ENCODE measurements at places on chromosomes 5 and 9.

DNA sequence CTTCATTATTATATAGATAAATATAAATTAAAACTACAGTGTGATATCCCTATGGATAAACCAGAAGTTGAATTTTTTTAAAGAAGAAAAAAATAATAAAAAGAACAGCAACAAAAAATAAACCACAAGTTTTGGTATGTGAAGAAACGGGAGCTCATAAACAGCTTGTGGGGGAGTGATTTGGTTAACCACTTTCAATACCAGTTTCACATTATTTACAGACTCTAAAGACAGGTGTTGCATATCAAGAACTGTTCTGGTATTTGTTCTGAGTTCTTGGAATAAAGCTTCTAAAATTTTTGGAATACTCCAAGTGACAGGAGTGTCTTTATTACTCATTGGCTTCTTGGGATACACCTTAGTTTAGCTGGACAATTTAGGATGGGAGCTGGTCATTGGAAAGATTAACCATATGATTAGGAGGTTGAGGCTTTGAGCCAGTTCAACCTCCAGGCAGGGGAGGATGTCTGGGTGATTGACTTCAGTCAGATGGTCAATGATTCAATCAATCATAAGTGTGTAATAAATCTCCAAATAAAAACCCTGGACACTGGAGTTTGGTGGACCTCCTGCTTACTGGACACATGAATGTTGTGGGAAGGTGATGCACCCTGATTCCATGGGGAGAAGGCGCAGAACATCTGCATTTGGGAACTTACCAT is 2223.1 kb upstream of the C9orf72 start:
- DNase-seq: no peak

DNA sequence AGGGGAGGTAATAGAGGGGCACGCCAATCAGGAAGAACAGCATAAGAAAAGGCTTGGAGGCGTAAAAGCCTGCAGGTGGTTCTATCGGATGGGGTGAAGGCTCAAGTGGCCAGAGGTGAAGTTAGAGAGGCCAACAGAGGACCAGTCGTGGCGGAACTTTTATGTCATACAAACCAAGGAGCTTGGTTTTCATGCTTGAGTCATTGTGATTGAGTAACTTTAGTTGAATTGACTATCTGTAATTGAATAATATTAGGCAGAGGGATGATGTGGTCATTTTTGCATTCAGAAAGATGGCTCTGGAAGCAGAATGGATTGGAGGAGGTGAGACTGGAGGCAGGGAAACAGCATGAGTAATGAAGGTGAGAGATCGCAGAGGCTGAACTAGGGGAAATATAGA is 7.2 kb upstream of the SPINK4 start:
- no peak for DNase-seq

DNA sequence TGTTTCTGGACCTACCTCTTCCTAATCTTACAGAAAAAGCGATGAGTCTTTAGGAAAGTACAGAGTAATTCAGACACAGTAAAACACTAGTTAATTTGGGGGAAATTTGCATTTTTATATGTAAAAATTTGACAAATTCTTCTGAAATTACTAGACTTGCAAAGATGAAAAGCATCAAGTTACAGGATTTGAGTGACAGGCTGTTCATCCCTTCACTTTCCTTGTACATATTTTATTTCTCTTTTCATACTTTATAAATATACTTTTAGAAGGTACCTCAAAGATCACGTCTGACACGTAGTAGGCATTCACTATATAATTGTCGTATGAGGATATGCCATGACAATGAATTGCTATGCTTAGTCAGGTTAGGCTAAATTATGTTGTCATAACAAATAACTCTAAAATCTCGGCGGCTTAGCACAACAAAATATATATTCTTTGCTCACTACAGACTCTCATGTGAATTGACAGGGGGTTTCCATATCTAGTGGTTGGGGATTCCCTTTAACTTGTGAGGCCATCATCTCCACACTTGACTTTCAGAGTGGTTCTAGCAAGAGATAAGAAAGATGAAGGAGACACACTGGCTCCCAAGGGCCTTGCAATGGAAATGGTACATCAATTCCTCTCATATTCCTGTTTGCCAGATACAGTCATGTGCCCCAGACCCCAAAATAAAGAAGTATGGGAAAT is 154.1 kb upstream of the TUT7 start:
- DNase-seq: no peak

GRCh38 chr5:170315154-170315553 is 17.6 kb upstream of the LCP2 start:
- DNase-seq: no peak

- DNase-seq: no peak
Measured at GRCh38 chr5:65050140-65050539, 281.4 kb downstream of the CWC27 start.

DNA sequence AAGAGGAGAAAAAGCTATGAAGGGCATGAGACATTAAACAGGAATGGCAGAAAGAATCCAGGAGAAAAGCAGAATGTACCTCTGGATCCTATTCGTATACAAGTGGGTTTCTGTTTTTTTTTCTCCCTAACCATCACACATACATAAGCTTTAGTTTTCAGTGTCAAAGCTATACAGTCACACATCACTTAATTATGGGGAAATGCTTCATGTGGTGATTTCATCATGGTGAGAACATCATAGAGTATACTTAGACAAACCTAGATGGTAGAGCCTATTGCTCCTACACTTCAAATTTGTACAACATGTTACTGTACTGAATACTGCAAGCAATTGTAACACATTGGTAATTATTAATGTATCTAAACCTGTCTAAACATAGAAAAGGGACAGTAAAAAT is 290.6 kb downstream of the AOPEP start:
- no peak for DNase-seq

GRCh38 chr9:125428060-125428901 is 166.7 kb downstream of the GAPVD1 start:
- DNase-seq: no peak

DNA sequence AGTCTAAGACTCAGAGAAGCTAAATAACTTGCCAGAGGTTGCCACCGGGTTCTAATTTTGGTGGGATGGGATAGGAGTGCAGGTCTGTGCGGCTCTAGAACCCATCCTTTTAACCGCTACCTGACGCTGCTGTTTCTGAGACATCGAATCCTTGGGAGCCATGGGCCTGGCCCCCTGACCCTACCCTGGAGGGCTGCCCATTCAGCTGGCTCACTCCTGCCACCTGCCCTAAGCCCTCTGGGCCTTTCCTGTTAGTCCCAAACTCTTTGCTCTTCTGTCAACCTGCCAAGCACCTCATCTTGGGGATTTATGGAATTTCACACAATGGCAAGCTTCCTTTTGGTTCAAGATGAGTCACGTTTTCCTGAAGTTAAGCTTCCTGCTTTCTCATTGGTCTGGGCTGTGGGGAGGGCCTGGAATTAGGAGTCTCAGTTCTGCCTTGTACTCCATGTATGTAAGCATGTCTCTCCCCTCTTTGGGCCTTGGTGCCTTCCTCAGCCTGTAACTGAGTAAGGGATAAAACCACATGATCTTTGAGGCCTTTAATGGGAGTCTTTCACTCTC is 26.6 kb downstream of the ENHO start:
- DNase-seq: no peak

GRCh38 chr5:170503990-170504596 is at the start of gene KCNIP1:
Gene KCNIP1 (plus strand): TSS chr5:170504020.
- DNase-seq: no peak

- DNase-seq: peak; percentile 44
Measured at GRCh38 chr5:177300236-177300880, 3.2 kb downstream of the RAB24 start.

DNA sequence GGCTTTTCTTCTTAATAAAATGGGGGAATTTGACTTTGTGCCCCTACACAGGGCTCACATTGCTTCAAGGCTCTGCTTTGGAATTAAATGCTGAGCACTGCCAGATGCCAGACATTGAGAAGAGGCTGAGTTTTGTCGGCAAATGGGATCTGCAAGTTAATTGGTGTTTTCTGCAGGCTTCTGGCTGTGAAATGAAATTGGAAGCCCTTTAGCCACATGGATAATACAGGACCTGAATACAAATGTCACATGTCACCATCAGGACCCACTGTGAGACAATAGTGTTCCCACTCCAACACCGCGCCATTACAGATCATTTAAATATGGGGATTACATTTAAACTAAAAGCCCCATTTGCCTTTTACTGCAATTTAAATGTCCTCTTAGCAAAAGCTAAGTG is 164.4 kb downstream of the ZSWIM6 start:
- DNase-seq: no peak

GRCh38 chr5:69113851-69114250 is 20.0 kb downstream of the SLC30A5 start:
- no peak for DNase-seq

- no peak for DNase-seq
Measured at GRCh38 chr9:137171149-137171900, 531 bp downstream of the TMEM210 start.

- DNase-seq: no peak
Measured at GRCh38 chr9:93468763-93469456, 15.5 kb upstream of the FAM120AOS start.

- no peak for DNase-seq
Measured at GRCh38 chr9:105293408-105293807, 49.0 kb downstream of the SLC44A1 start.

GRCh38 chr9:106691627-106692026 is 171.3 kb upstream of the ZNF462 start:
- no peak for DNase-seq

GRCh38 chr5:108636135-108636853 is 111.4 kb upstream of the FER start:
- no peak for DNase-seq

DNA sequence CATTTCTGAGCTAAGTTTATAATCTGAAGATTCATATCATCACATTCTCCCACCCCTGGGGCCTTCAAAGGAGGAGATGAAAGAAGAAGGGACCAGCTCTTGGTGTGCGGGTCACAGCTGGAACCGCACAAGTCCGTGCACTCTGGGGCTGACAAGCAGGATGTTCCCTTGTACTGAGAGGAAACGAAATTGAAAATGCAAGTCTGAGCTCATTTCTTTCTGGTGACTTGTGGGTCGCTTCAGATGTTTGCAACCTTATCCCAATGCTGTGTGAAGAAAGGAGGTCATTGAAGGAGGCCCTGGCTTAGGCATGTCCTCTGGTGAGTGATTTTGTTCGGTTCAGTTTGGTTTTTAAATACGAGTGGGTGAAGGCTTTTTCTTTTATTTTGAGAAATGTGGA is 59.6 kb downstream of the C9orf152 start:
- DNase-seq: peak; percentile 15

GRCh38 chr9:120937127-120937526 is 10.5 kb upstream of the TRAF1 start:
- no peak for DNase-seq

DNA sequence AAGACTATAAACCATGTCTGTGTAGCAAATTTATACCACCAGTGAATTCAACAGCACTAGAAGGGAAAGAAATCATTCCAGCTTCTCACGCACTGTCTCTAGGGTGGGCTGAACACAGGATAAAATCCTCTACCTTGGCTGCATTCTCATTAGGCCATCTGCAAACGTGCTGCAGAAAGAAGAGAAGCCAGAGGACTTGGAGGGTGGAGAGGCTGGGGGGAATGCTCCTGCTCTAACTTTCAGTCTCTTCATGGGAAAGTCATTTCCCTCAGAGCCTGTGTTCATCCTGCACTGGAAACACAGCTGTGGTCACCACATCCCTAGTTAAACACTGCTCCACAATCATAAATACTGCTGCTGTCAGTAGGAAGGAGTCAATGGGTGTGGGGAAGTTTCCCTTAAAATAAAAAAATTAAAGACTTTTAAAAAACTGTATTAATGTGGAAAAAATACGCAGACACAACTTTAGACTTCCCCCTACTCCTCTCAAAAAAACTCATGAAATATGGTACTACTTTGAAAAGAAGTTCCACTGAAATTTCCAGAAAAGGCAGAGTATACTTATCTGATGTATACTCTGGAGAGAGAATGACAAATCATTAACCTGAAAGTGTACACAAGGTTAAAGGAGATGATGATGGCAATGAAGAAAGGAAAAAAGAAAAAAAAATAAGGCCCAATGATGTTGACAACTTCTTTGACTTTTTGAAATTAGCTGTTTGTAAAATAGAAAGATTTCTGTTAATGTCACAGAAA is 46.8 kb downstream of the LHFPL2 start:
- DNase-seq: no peak

- DNase-seq: no peak
Measured at GRCh38 chr5:132300577-132301343, 6.6 kb downstream of the SLC22A4 start.

GRCh38 chr5:150406103-150406722 is 6.5 kb downstream of the CD74 start:
- DNase-seq: no peak

DNA sequence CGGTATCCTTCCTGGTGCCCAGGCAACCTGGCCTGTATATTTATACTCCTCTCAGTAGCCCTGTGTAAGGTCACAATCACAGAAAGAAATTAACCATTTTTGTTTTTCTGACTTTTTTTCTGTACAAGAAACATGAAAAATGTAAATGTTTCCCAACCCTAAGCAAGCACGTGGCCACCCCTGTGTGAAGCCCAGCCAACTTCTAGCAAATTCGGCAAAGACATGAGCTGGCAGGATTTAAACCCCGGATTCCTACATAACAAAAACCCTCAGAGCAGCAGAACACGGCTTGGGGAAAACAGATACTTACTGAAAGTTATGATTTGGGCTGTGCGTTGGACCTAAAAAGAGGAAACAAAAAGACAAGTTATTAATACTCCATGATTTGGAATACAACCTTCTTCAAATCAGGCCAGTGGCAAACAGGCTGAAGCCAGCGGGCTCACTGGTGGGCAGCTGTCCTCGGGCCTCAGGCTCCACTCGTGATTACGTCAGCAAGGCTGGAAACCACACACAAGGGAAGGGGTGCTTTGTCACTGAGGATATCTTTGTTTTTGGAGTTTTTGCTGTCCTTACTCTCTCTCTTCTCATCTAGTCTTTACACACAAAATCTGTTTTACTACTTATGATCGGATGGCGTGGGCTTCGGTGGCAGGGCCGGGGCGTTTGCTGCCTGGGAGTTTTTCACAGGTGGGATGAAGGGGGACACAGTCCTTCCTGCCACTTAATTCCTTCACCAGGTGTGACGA is 194.1 kb downstream of the ROR2 start:
- no peak for DNase-seq

GRCh38 chr5:73564675-73565074 is 764 bp downstream of the ANKRA2 start:
- DNase-seq: no peak

Data from activated CD4-positive, alpha-beta T cell treated with anti-CD3 and anti-CD28 coated beads, Interleukin-2, amount 50 U/mL, for 24 hours (primary cell).